A172 (cell line): ENCODE measurements at places on chromosomes 7 and 10.

DNA sequence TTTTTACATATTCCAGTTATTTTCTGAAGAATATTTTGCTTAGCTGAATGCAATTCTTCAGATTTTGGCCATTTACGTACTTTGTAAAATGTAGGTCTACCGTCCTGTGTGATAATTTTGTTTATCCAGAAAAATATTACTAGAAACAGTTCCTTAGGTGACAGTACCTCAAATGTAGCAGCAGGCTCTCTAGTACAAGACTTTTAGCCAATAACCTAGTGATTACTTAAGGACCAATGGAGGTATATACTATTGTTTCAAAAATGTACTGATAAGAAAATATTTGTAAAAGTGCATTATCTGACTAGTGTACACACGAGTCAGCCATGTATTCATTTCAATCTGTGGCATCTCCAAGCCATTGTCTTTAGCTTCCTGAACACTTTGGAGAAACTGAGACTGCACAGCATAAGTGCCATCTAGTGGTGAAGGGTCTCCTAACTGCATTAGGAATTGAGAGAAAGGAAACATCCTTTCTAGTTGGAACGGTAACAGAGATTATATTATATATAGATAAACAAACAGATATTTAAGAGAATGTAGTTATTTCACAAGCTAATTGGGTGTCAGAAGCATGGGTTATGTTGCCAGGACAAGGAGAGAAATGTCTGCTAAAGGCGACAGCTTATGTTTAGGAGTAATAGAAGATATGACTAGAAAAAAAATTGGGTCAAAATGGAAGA, 23.7 kb downstream of the RTKN2 start:
- peak; percentile 64 for DNase-seq

GRCh38 chr7:123122916-123123315, 76.9 kb downstream of the SLC13A1 start:
- DNase-seq = no peak

DNA sequence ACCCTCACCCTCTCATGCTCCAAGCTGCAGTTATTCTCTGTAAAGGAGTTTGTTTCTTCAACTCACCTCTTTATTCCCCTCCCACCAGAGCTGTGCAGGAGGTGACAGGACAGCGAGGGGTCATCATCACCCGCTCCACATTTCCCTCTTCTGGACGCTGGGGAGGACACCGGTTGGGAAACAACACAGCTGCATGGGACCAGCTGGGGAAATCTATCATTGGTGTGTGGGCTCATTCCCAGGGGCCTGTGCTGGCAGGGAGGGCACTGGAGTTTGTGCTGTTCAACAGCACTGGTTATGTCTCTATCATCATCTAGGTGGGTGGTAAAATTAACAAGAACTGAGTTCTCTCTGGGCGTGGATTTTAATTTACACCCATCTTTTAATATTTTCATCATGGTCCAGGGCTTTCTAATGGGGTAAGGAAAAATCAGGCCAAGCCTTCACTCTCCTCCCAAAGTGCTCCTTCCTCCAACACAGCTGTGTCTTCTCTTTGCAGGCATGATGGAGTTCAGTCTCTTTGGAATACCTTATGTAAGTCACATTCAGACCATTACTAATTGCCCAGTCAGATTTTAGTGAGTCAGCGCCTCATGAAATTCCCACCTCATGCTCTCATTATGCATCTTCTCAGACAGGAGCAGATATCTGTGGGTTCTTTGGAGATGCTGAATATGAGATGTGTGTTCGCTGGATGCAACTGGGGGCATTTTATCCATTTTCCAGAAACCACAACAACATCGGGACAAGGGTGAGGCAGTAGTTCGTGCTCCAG, 61.6 kb downstream of the PRSS58 start:
- peak; percentile 51 for DNase-seq

DNA sequence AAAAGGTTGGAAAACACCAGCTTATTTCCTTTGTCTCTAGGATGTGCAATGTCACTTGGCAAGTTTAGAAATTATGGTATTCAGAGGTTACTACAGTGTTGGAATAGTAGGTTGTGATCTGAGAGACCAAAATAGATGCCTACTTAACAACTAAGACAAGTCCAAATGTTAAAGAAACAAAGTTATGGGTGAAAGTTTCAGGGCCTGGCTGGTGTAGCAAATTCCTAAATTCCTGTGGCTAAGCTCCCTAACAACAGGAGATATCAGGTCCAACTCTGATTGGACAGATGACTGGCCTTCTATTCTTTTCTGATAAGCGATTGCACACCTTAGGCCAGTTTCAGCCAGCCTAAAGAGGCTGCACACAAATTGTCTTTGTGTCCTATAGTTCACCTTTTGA, 873.5 kb downstream of the REEP3 start:
- peak; percentile 79 for DNase-seq

DNA sequence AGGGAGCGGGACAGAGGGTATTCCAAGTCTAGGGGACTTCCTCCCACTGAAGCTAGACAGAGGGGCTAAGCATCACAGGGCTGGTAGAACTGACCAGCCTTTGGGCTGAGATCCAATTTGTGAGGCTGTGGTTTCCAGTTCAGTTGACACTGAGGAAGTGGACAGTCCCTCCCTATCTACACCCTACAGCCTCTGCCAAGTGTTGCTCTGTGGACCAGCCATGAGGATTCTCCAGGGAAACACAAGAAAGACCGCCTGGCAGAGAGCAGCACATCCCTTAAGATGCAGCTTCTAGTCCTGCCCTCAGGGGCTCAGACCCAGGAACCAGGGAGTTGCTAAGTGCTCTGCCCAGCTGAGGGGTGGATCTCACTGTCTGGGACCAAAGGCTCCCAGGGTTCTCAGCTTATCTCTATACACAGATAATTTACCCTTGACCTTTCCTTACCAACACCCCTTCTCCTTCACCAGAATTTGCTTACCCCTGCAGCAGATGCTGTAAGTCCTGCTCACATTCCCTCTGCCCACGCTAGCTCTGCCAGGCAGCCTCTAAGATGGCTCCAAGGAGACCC, 252.0 kb downstream of the SKIDA1 start:
- no peak for DNase-seq

GRCh38 chr10:51083356-51083853, 9.1 kb downstream of the PRKG1 start:
- DNase-seq = no peak

- DNase-seq = no peak
Measured at GRCh38 chr10:83062871-83063270, 1076.4 kb upstream of the GHITM start.

DNA sequence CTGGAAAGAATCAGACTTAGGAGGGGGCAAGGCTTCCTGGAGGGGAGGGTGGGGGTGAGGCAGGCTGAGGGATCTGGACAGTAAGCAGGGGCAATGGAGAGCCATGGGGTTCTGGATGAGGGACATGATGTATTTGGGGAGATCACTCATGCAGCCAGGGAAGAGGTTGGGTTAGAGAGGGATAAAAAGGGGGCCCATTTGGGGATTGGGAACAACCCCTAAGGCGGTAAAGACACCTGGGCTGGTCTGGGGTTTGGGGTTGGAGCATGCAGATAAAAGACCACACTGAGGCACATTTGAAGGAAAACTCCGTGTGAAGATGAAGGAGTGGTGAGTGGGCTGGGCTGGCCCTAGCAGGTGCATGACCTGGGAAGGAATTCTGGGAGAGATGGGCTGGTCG, 30.8 kb downstream of the HIF1AN start:
- DNase-seq = no peak

- peak; percentile 33 for DNase-seq
Measured at GRCh38 chr10:92126100-92126650, 164.7 kb downstream of the CPEB3 start.

GRCh38 chr7:75979759-75980429, 14.5 kb downstream of the TMEM120A start:
- peak; percentile 28 for DNase-seq

DNA sequence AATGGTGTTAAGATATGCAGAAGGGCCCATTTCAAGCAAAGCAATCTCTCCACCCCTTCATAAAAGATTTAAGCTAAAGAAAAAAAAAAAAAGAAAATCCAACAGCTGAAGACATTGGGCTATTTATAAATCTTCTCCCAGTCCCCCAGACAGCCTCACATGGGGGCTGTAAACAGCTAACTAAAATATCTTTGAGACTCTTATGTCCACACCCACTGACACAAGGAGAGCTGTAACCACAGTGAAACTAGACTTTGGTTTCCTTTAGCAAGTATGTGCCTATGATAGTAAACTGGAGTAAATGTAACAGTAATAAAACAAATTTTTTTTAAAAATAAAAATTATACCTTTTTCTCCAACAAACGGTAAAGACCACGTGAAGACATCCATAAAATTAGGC, 28.6 kb downstream of the PPP3CB start:
- DNase-seq = no peak

GRCh38 chr10:101226491-101227428, 2.5 kb downstream of the LBX1 start:
- DNase-seq = no peak

DNA sequence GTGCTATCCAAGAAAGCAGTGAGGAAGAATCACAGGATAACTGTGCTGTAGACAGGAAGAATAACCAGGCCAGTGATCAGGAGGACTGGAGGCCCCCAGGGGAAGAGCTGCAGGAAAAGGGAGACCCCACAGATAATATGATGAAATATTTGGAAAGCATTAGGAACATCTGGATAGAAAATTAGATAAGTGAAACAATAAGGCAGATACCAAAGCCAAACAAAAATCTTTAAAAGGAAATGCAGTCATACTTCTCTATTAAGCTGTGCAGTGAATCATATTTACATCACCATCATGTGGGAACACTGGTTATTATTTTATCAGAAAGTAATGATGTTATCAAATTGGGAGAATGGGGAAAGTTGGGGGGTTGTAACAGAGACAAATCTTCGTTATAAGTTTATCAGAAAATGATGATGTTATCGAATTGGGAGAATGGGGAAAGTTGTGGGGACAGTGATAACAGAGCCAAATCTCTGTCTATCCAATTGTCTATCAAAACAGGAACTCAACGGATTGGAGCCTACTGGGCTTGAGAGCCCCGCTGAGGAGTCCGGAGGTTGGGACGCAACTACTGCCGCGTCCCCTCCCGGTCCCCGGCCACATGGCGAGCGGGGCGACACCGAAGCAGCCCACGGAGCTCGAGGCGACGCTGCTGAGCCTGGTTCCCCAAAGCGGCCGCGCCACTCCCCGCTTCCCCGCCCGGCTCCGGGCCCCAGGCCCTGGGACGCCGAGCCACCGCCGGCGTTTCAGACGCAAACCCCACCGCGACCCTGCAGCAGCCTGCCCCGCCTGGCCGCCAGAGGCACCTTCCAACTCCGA, 14.0 kb upstream of the RALA start:
- DNase-seq = peak; percentile 48

GRCh38 chr10:75410132-75411005, 8.8 kb upstream of the ZNF503 start:
- DNase-seq = no peak

DNA sequence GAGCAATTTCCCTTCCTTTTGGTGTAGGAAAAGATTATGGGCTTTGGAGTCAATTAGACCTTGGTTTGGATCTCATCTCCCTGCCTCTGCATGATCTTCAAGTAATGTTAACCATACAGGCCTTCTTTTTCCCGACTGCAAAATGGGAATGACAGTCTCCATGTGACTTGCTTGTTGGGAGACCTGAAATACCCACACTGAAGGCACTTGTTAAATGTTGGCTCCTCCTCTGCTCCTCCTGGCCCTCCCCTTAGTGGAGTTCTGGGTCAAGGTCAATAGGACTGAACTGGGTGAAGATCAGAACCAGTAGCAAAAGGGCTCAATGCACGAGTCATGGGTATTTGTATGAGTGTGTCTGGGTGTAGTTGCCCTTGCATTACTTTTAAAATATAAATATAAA, 179.4 kb upstream of the PRR15 start:
- no peak for DNase-seq

- DNase-seq = no peak
Measured at GRCh38 chr7:73977619-73978618, 50.1 kb upstream of the ELN start.

GRCh38 chr7:79157281-79157680, 296.2 kb downstream of the MAGI2 start:
- DNase-seq = no peak

GRCh38 chr7:32879460-32879859, 12.1 kb downstream of the KBTBD2 start:
- DNase-seq = peak; percentile 29

DNA sequence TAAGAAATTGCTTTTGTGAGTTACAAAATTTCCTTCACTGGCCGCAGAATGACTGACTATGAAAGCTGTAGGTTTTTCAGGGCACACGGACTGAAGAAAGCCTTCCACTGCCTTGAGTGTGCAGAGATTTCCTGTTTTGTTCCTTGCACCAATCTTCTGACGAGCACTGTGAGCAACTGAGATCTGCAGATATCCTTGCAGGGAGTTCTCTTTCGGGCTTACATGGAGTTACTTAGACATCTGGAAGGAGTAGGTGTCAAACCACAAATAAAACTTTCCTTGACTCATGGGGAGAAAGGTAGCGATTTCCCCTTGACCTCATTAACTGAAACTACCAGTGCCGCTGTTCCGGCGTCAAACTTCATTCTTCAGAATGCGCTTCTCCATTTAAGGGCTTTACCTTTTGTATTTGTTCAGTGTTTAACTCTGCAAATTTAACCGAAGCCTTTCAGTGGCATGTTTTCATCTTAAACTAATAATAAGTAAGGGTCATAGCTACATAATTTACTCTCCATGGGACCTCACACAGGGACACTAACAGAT, 1175.3 kb downstream of the GATA3 start:
- no peak for DNase-seq

GRCh38 chr10:1156921-1157614, 100.9 kb downstream of the WDR37 start:
- DNase-seq = no peak

DNA sequence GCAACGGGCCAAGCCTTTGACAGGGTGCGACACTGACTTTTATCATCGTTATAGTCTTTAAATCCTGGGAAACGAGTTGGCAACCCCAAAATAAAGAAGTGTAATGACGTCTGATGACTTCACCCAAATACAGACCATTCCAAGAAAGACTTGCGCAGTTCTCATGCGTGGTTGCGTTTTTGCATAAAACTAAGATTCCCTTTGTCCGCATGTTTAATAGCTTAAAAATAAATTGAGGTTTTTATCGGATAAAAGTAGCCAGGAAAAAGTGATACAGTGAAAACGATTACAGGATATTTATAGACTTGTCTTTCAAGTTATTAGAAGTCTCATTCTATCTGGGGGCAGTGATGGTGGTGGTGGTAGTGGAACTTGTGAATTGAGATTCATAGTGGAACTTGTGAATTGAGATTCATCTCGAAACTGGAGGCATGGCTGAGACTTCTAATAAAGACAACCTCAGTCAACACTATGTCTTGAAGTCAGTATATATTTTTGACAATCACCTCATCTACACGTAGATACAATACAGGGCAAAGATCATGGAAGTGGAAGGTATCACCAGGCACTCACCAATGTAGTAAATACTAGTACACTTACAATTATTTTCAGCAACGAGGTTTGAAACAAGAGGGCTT, 1.2 kb upstream of the NAMPT start:
- peak; percentile 11 for DNase-seq

GRCh38 chr10:82041018-82041417, 166.0 kb downstream of the NRG3 start:
- DNase-seq = no peak

GRCh38 chr10:128574581-128575210, 448.5 kb upstream of the MKI67 start:
- no peak for DNase-seq
